Body of pancreas (tissue), 4 donors: ENCODE measurements at places on chromosomes 1 and 21.

- H3K4me3 ChIP-seq, result no peak overlapping the region
- DNase-seq, result no peak
- H3K27me3 ChIP-seq, result no peaks in the 10 kb centered on the region
Observed at GRCh38 chr1:213621077-213621476, 366.7 kb upstream of the PROX1 start.

DNA sequence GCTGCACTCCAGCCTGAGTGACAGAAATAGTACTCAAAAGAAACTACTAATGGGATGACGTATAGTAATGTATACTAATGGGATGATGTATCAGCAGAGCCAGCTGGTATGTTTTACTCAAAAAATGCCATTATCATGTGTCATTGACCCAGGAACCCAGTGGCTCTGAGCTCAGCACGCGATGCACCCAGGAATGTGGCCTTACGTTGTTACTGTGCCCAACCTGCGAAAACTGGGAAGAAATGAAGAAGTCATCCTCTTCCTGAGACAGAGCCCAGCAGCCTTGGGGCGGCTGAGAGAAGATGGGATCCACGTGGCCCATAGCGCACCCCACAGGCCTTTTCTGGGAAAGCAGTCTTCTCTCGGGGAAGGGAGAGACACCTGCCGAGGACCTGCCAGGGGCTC is 8.8 kb downstream of the UBE2J2 start:
- peaks cover 11% of the 10 kb centered on the region for H3K36me3 ChIP-seq
- DNase-seq, result no peak
- H3K4me3 ChIP-seq, result no peak overlapping the region
- H3K27me3 ChIP-seq, result no peaks in the 10 kb centered on the region
- H3K27ac ChIP-seq, result no peak overlapping the region

- H3K27me3 ChIP-seq, result peaks cover 4% of the 10 kb centered on the region
- no peak for DNase-seq
- H3K27ac ChIP-seq, result no peak overlapping the region
- no peak overlapping the region for H3K4me3 ChIP-seq
- no peaks in the 10 kb centered on the region for H3K36me3 ChIP-seq
Observed at GRCh38 chr1:118989878-118990378, 1.8 kb upstream of the TBX15 start.

DNA sequence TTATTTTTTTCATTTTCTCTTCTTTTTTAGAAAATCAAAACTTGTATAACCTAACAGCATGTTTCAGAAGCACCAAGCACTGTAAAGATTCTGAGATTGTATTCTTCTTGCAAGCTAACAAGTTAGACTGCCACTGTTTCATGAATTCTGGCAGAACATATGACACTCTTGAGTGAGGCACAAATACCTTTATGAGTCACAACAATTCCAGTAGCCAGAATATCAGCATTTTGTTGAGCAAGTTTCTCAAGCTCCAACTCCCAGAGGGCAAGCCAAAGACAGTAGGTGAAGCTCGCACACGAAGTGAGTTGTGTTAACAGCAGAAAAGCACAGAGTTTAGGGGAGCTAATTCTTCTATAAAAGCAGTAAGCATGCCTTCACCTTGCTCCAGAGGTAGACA is 268.8 kb upstream of the NCAM2 start:
- H3K27me3 ChIP-seq, result no peaks in the 10 kb centered on the region
- no peaks in the 10 kb centered on the region for H3K4me1 ChIP-seq
- no peak overlapping the region for H3K4me3 ChIP-seq
- no peak for DNase-seq

DNA sequence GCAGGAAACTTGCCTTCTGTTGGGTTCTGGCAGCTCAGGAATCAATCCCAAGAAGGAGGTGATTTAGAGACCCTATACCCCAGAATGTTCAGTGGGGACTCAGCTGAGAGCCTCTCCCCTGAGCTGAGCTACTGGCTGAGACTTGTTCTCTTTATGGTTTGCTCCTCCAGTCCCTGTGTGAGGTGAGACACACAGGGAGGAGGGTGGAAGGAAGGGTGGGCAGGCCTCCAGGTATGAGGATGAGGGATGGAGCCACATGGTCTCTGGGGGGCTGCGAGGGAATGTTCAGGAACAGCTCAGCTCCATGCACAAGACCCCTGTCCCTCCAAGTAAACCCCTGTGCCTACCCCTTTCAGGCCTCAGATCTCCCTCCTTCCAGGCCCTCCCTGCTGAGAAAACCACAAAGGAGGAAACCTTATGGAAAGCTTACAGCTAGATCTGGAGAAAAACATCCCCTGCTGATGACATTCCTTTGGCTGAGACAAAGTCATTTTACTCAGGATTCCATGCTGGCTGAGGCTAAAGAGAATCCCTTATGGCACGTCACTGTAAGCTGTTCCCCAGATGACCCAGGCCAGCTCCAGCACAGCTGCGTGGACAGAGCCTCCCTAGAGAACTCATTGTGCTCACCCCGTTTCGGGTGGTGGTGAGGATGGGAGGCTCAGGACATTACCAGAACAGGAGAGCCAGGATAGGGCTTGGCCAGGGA is 91.5 kb upstream of the IPO9 start:
- no peak overlapping the region for H3K4me3 ChIP-seq
- no peak overlapping the region for H3K27ac ChIP-seq
- H3K36me3 ChIP-seq, result no peaks in the 10 kb centered on the region
- H3K4me1 ChIP-seq, result peaks cover 26% of the 10 kb centered on the region
- H3K27me3 ChIP-seq, result no peaks in the 10 kb centered on the region
- no peak for DNase-seq

DNA sequence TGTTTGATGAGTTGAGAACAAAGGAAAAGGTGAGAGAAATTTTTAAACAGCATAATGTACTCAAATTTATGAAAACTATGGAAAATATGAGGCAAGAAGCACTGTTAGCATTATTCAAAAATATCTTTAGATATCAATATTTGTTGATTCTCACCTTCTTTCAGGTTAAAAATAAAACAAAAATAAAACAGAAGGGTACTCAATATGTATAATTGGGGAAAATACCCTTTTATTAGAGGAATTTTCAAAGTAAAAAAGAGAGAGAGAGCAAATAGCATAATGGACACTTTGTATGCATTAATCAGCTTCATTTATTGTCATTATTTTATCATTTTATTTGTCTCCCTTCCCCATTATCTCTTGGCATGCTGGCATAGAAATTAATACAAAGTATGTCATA is 27.5 kb downstream of the MAP3K21 start:
- H3K36me3 ChIP-seq, result no peaks in the 10 kb centered on the region
- H3K27ac ChIP-seq, result no peak overlapping the region
- DNase-seq, result no peak
- peaks cover 48% of the 10 kb centered on the region for H3K4me1 ChIP-seq
- no peak overlapping the region for H3K4me3 ChIP-seq
- H3K27me3 ChIP-seq, result no peaks in the 10 kb centered on the region

- H3K27me3 ChIP-seq, result no peaks in the 10 kb centered on the region
- no peaks in the 10 kb centered on the region for H3K4me1 ChIP-seq
- no peak for DNase-seq
- no peak overlapping the region for H3K27ac ChIP-seq
Observed at GRCh38 chr1:223226271-223226670, 83.2 kb upstream of the TLR5 start.

DNA sequence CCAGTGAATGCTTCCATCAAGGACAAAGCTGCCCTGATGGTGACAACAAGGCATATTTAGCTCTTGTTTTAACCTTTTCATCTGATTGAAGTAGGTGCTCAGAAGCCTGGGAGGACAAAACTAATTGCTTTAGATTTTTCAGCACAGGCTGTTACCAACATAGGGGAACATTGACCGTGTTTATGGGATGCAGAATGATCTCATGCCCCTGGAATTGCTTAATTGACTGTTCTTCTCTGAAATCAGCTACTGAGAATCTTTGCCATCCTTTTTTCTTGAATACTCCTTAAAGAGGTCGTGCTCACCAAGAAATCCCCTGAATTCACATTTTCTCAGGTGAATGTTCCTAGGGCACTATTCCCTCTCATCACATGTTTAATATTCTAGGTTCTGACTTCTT is 95.9 kb upstream of the CCDC190 start:
- no peaks in the 10 kb centered on the region for H3K27me3 ChIP-seq
- DNase-seq, result no peak
- no peaks in the 10 kb centered on the region for H3K36me3 ChIP-seq
- no peak overlapping the region for H3K27ac ChIP-seq

DNA sequence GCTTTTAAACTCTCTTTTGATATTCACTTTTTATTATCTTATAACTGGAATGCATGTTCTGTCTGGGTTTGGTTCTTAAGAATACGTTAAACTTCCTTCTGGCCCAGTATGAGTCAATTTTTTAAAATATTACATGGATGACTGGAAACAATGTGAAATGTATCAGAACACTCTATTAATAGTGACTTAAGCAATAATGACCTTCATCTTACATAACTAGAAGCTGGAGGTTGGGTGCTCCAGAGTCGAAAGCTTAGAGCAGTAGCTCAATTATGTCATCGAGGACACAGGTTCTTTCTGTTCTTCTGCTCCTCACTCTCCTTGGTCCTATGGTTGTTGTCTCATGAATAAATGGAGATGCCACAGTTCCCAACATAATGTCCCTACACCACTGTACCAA is 91.6 kb upstream of the FOXD3 start:
- H3K4me3 ChIP-seq, result no peak overlapping the region
- H3K27me3 ChIP-seq, result peaks cover 4% of the 10 kb centered on the region
- no peaks in the 10 kb centered on the region for H3K36me3 ChIP-seq
- no peak overlapping the region for H3K27ac ChIP-seq
- no peaks in the 10 kb centered on the region for H3K4me1 ChIP-seq

DNA sequence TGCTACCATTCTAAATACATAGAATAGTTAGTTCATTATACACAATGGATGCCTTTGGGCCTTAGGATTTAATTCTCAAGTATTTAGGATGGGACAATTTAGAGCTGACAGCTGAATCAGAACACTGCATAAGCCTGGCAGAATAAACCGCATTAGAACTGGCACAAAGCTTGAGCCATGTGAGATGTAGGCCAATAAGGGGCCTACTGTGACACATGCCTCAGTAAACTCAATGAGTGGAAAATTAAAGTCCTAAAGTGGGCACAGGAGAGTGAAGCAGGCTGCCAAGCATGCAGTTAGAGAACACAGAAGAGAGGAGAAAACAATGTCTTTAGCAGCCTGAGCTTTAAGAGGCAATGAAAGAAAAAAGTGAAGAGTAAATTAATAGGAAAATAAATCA is 24.3 kb downstream of the SCYL3 start:
- H3K27me3 ChIP-seq, result no peaks in the 10 kb centered on the region
- no peak overlapping the region for H3K27ac ChIP-seq
- H3K4me1 ChIP-seq, result no peaks in the 10 kb centered on the region
- peaks cover 52% of the 10 kb centered on the region for H3K36me3 ChIP-seq
- no peak for DNase-seq

- H3K4me1 ChIP-seq, result no peaks in the 10 kb centered on the region
- H3K4me3 ChIP-seq, result no peak overlapping the region
- H3K27me3 ChIP-seq, result no peaks in the 10 kb centered on the region
- H3K27ac ChIP-seq, result no peak overlapping the region
- no peaks in the 10 kb centered on the region for H3K36me3 ChIP-seq
- DNase-seq, result no peak
Observed at GRCh38 chr1:20090641-20091040, 20.6 kb downstream of the PLA2G5 start.

DNA sequence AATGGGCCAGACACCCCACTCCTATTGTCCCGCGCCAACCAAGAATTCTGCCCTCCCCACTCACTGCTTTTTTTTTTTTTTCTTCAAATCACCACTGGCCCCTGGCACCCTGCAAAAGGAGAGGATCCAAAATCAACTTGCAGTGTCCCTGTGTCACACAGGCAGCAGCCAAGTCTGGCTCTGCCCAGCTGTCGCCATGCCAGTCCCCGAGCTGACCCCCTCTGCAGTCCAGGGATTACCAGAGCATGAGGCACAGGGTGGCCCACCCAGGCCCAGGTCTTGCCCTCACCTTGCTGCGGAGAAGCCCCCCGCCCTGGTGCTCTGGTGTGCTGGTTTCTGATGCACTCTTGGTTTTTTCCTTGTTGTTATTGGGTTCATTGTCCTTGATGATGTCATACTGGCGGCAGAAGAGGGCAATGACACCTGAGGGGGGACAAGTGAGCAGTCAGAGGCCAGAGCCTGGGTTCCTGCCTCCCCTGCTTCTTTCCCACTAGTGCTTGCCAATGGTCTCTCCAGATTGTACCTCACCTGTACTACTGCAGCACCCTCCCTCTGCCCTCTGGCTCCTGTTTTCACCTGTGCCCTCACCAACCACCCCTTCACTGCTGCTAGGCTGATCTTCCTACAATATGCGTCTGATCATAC is 6.2 kb downstream of the FNDC5 start:
- H3K4me1 ChIP-seq, result no peaks in the 10 kb centered on the region
- H3K27me3 ChIP-seq, result no peaks in the 10 kb centered on the region
- no peak overlapping the region for H3K27ac ChIP-seq
- DNase-seq, result no peak

DNA sequence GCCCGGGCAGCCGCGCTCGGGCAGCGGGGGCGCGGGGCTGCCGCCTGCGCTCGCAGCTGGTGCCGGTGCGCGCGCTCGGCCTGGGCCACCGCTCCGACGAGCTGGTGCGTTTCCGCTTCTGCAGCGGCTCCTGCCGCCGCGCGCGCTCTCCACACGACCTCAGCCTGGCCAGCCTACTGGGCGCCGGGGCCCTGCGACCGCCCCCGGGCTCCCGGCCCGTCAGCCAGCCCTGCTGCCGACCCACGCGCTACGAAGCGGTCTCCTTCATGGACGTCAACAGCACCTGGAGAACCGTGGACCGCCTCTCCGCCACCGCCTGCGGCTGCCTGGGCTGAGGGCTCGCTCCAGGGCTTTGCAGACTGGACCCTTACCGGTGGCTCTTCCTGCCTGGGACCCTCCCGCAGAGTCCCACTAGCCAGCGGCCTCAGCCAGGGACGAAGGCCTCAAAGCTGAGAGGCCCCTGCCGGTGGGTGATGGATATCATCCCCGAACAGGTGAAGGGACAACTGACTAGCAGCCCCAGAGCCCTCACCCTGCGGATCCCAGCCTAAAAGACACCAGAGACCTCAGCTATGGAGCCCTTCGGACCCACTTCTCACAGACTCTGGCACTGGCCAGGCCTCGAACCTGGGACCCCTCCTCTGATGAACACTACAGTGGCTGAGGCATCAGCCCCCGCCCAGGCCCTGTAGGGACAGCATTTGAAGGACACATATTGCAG is 3.0 kb downstream of the ARTN start:
- peak; percentile 60 for DNase-seq
- no peaks in the 10 kb centered on the region for H3K36me3 ChIP-seq
- peak overlapping the region; percentile 84 for H3K27ac ChIP-seq

DNA sequence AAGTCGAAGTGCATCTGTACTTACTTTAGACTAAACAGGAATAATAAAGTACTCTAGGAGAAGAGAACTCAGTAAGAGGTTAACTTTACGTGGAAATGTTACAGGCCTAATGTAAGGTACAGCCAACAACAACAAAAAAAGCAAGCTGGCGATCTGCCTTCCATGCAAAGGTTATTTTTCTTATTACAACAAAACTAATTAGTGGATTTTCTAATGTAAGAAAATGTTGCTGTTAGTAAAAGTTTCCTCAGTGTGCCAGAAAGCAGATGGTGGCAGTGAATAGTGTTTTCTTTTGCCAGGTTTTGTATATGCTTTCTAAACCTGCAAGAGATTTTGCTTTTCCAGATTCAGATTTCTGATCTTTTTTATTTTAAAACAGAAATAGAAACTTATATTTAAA is 179.2 kb downstream of the NFIA start:
- H3K27ac ChIP-seq, result no peak overlapping the region
- no peaks in the 10 kb centered on the region for H3K36me3 ChIP-seq
- no peaks in the 10 kb centered on the region for H3K27me3 ChIP-seq
- peaks cover 5% of the 10 kb centered on the region for H3K4me1 ChIP-seq
- H3K4me3 ChIP-seq, result no peak overlapping the region

GRCh38 chr21:45618287-45618686 is 25.2 kb upstream of the PCBP3 start:
- no peak for DNase-seq
- no peak overlapping the region for H3K4me3 ChIP-seq
- no peaks in the 10 kb centered on the region for H3K36me3 ChIP-seq
- no peak overlapping the region for H3K27ac ChIP-seq
